ENCODE measurements at places on chromosomes 3 and 15.

GRCh38 chr3:190239325-190239724, 82.9 kb downstream of the CLDN1 start:
- no peak for DNase-seq

DNA sequence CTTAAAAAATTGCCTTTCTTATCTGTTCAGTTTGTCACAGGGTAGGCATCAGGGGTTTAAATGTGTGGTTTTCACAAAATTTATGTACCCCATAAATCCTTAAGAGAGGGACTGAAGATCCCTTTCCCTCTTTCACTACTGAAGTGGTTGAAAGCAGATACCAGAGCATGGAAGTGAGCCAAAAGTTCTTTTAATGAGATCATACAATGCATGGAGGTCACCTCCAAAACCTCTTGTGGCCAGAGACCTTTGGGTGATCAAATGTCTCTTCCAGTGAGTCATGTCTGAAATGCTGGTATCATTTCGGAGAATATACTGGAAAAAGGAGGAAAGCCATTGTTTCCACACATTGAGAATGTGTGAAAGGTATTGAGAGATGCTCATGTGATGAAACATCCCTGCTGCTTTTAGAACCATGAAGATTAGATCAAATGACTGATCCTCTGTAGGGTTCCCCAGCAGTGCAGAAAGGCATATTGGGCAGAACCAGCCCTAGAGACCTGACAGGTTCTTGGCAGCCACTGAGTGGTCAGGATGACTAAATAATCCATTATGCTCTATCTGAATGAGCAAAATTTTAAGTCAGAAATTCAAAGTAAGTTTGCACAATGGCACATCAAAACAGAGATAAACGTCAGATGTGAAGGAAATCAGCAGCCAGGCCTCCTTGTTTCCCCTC, 165.8 kb upstream of the SLC2A2 start:
- DNase-seq, result no peak

GRCh38 chr3:67515778-67516177, 138.6 kb downstream of the SUCLG2 start:
- DNase-seq, result no peak

DNA sequence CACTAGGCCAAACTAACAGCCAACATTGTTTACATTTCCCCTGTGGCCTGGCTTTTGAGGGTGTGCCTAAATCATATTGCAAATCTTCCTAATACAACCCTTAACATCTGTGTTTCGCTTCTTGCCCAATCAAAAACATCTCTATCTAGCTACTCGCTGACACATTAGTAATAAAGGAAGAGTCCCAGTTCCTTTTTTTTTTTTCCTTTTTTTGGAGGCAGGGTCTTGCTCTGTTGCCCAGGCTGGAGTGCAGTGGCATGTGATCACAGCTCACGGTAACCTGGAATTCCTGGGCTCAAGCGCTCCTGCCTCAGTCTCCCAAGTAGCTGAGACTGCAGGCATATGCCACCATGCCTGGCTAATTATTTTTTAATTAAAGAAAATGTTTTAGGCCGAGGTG, 2.1 kb upstream of the SRPRB start:
- DNase-seq, result no peak

GRCh38 chr3:71796290-71796689, 11.3 kb upstream of the PROK2 start:
- no peak for DNase-seq

DNA sequence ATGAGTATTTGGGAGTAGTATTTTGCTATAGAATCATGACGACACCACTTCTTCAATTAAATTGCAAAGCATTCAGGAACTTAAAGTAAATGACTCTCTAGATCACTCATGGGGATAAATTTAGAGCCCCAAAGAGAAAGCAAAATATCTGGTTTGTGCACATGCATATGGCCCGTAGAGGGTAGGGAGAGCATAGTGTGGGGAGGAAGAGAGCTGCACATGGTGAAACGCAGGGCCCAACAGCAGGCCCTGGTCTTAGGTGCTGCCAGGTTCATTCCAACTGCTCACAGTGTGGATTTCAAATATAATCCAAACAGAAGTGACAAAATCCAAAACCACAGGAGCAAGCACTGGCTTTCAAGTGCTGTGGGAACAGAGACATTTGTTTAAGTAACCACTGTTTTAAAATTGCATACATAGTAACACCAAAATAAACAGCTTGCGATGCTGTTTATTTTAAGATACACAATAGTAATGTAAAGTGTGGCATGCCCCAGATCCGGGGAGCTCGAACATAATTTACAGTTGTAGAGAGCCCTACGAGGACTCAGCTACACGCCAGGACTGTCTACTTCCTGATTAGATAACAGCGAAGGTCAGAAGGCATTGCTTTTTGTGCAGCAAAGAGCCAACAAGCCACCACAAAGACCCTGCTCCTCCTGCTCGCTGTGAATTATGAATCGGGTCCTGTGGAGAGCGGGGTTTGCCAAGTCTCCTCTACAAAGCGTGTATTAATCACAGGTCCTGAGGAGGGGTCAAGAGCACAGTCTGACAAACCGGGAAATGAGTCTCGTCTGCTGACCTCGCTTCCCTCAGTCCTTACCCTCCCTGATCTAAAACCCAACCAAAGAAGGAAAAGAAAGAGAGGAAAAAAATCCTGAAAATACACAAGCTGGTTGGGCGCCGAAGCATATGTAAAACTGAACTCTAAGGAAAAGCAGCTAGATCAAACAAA, 80.6 kb downstream of the MEIS2 start:
- no peak for DNase-seq

- DNase-seq, result no peak
Measured at GRCh38 chr15:76384409-76384808, 47.8 kb downstream of the ISL2 start.

DNA sequence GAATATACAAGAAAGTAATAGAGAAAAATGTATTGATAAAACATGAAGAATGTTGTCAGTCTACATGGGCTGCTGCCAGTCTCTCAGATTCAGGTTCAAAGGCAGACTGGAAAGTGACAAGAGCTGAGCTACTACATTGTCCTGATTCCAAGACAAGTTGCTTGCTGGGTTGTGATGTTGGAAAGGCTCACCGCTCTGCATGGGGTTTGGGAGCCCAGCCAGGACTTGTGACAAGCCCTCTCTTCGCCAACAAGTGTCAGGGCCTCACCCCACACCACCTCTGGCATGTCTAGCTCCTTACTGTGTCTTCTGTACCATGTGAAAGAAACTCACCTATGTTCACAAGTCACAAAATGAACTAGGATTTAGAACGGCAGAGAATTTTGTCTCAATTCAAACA, 43.0 kb upstream of the SH3GL3 start:
- DNase-seq, result no peak

- no peak for DNase-seq
Measured at GRCh38 chr3:169002689-169003088, 660.8 kb downstream of the MECOM start.

- no peak for DNase-seq
Measured at GRCh38 chr3:57120040-57120439, 45.1 kb downstream of the IL17RD start.

DNA sequence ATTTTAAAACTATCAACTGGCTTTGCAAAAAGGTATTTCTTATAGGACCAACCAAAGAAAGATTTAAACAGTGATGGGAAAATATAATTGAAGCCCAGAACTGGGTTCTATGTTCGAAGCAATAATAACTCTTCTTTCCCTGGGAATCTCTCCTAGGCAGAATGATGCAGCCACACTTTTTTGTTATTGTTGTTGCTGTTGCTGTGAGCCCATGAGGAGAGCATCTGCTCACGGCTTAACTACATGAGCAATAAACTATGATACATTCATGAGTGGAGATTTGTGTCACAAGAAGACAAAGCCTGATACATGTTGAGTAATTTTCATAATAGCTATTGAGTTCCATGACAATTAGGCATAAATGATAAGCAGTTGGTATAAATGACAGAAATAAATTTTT, 80.5 kb downstream of the CRTC3 start:
- DNase-seq, result no peak

DNA sequence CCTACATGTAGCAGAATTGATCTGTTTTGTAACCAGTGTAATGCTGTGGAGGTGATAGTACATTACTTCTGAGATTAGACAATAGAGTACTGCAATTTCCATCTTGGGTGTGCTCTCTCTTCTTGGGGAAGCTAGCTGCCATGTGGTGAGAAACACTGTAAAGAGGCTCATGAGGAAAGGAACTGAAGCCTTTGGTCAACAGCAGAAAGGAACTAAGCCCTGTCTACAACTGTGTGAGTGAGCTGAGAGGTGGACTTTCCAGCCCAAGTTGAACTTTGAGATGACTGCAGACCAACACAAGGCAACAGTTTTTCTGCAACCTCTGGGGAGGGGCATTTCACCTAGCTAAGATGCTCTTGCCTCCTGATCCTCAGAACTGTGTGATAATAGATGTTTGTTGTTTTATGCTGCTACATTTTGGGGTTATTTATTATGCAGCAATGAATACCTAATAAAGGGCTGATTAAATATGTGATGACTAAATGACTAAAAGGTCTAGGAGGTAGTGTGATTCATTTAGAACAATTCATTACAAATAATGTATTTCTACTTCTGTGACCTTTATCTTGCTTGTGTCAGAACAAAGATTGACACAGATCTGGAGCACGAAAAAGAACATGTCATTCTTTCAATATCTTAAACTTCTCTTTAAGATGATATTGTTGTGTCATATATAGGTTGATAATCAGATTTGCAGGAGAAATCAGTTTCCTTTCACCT, 121.6 kb upstream of the THRB start:
- DNase-seq, result no peak

Measured in stimulated activated CD4-positive, alpha-beta T cell treated with anti-CD3 and anti-CD28 coated beads, Interleukin-1b, Interleukin-23, amount 100 ng/mL, for 24 hours (primary cell).